T47D (cell line): ENCODE measurements at places on chromosomes 6 and 20.
A peak's percentile ranks its signal among the peaks of the same experiment; 100 is the strongest.

GRCh38 chr20:53929974-53930650, 140.3 kb downstream of the BCAS1 start:
- no peak for DNase-seq

DNA sequence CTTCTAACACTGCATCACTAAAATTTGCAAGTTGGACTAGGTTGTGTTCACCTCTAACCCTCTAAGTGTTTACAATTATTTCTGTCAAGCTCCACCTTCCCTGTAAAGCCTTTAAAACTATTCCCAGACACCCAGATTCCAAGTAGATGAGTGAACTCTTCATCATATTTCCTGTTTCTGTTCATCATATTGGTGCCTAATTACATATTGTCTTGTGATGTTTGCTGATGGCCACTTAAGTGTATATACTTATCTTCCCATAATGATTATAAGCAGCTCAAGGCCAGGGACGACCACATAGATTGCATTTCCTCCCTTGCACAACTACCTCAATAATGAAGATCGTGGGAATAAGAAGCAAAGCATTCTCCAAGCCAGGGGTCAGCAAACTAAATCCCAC, 16.8 kb downstream of the TNFRSF21 start:
- DNase-seq: no peak

GRCh38 chr6:167781066-167781767, 45.5 kb upstream of the AFDN start:
- no peak for DNase-seq

- DNase-seq: no peak
Measured at GRCh38 chr6:151293688-151294016, 53.9 kb downstream of the AKAP12 start.

GRCh38 chr20:48107560-48107959, 322.3 kb upstream of the SULF2 start:
- DNase-seq: no peak

- DNase-seq: no peak
Measured at GRCh38 chr20:5691918-5692618, 58.1 kb upstream of the SHLD1 start.

DNA sequence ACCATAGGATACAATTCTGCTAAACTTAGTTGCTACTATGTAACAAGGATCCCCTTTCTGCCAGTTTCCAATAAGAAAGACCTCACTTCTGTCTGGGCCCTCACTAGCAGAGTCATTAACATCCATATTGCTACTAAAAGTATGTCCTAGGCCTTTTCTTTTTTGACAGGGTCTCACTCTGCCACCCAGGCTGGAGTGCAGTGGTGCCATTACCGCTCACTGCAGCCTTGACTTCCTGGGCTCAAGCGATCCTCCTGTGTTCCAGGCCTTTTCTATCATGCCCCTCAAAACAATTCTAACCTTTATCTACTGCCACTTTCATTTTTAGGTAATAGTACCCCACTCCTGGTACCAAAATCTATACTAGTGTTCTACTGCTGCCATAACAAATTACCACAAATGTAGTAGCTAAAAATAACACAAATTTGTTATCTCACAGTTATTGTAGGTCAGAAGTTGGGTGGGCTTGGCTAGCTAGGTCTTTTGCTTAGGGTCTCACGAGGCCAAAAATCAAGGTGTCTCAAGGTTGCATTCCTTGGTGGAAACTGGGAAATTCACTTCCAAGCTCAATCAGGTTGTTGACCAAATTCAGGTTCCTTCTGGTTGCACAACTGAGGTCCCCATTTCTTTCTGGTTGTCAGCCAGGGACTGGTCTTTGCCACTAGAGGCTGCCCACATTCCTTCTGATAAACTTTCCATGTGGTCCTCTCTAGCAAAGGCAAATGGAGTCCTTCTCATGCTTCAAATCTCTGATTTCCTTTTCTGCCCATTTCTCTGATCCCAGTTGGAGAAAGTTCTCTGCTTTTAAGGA, 3.0 kb downstream of the CSNK2A1 start:
- DNase-seq: no peak

DNA sequence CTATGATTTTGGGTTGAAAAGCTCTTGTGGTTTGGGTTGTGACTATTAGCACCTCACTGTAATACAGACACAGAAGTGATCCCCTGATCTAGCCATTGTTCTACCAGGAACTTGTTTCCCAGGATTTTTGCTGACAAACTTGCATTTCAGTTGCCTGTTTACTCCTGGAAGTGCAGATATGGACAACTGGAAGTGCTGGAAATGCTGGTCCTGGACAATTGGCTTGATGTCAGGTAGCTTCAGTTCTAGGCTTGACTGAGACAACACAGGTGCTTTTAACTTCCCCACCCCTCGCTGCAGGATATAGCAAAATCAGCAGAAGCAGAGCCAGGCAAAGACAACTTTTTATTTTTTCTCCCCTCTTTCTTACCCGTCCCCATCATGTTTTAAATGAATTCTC, 27.1 kb upstream of the FBXO30 start:
- DNase-seq: peak; percentile 76

DNA sequence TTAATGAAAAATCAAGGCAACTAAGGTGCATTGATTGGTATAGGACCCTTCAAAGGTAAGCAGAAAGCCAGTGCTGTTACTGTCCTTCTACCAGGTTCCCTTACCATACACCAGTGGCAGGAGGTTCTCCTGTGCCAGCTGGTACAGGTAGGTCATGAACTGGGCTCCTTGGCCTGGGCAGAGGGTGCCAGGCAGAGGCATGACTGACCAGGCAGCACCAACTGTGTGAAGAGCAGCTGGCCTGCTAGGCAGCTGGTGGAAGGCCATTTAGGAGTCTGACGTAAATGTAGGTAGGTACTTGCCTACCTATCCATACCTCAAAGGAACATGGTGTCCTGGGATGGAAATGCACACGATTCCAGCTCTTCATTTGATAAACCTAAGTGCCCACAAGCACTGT, 23.3 kb downstream of the PCNA start:
- DNase-seq: no peak

GRCh38 chr20:48877304-48877703, 44.2 kb upstream of the ARFGEF2 start:
- no peak for DNase-seq

DNA sequence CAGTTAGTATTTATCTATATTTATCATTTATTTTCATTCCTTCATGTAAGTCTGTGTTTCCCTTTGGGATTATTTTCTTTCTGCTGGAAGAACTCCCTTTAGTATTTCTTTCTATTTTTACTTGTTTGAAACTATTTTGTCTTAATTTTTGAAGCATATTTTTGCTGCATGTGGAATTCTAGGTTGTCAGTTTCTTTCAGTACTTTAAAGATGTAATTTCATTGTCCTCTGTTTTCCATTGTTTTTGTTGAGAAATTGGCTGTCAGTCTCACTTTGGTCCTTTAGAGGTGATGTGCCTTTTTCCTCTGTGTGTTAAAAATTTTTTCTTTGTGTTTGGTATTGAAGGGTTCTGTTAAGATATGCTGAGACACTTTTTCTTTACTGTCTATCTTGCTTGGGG, 17.1 kb downstream of the RNF182 start:
- no peak for DNase-seq

GRCh38 chr6:28734443-28734959, 189.3 kb downstream of the TRIM27 start:
- no peak for DNase-seq

GRCh38 chr6:35668744-35669450, 19.8 kb downstream of the FKBP5 start:
- no peak for DNase-seq

DNA sequence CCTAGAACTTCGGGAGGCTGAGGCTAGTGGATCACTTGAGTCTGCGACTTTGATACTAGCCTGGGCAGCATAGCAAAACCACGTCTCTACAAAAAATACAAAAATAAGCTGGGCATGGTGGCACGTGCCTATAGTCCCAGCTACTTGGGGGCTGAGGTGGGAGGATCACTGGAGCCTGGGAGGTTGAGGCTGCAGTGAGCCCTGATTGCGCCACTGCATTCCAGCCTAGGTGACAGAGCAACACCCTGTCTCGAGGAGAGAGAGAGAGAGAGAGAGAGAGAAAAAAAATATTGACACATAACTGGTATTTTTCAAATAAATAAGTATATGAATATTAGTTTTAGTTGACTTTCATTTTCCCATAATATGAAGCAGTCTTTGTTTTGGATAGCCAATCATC, 222.2 kb downstream of the BTBD9 start:
- DNase-seq: no peak

DNA sequence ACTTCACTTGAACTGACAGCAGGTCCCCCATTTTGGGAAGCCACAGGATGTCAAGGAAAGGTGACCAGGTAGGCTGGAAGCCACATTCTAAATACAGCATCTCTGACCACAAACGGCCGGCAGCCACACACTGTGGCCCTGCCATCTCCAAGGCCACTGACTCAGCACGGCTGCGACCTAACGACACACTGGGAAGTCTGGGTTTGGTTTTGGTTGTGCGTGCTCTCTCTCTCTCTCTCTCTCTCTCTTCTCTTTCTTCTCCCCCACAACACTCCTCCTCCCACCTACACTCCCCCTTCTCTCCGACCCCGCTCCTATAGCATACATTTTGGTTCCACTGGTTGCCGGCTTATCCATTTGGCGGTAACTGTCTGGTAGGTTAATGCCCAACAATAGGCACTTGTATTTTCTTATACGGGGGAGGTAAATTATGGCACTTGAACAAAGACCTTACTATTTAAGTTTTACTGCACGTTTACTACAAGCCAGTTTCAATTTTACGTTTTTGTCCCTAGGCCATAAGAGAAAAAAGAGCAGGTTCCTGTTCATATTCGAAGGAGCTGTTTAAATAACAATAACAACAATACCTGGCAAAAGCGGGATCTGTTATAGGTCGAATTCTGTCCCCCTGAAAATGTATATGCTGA, 103.6 kb downstream of the GMDS start:
- DNase-seq: no peak
